ENCODE measurements at places on chromosomes 7 and 10. TPM values are rescaled to one million over a fixed set of nuclear protein-coding genes. Genes with fewer than 3 reads are reported as not detected.

CRPPA gene
- 1.1 TPM for total RNA-seq

CYP3A7 gene
- not detected for total RNA-seq

- DNase-seq = no peak
Observed at GRCh38 chr7:81811956-81812865, 42.4 kb upstream of the HGF start.

DNA sequence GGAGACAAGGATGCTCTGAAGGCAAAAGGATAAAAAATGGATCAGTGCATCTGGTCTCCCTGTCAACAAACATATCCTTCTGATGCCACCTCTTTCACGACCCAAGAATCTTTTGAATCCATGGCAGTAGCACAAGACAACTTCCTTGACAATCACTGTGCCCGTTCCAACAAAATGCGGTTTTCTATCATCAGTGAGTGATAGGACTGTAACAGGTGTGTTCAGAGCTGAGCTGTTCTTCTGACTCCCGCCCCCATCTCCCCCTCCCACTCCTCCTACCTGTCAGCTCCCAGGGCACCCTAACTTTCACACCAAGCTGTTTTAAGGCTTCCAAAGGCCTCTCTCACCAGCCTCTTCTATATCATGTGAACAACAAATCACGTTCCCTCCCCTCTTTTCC is 74.8 kb downstream of the PARD3 start:
- DNase-seq = no peak

GRCh38 chr7:34530259-34530658 is 127.8 kb upstream of the NPSR1 start:
- DNase-seq = no peak

Measured in CD4-positive, alpha-beta T cell (primary cell).